ENCODE measurements at places on chromosomes 4 and X.
A peak's percentile ranks its signal among the peaks of the same experiment; 100 is the strongest.

DNA sequence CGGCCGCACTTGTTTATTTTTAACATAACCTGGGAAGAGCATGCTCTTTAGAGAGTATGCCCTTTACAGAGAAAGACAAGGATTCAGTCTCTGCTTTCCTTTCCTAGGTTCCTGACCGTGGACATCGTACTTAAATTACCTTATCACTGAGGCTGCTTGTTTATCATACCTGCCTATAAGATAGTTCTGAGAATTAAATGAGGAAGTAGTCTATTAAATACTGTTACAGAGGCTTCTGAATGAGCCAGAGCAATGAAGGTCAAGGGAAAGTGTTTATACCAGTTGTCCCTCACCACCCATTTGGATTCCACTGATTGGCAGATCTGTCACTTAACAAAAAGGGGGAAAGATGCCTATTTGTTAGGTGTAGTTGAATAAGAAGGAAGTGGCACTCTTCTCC lies 10.0 kb downstream of the TXLNG start:
- DNase-seq: no peak

DNA sequence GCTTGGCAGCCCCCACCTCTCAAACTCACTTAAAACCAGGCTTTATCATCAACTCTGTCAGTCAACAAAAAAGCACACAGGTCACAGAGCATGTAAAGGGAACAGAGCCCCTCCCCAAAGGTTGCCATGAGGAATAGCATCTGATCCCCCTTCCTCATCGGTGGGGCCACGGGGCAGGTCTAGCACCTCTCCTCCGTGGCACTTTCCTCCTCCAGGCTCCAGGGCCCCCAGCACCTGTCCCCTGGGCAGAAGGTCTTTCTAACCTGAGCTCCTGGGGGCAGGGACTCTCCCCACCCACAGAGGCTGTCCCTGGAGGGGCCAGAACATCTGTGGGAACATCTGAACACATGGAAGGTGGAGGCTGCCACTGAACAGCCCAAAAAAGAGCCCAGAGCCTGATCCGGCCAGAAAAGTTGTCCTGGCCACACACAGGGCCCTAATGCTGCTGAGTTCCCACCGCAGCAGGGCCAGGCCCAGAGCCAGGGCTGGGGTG lies 65.7 kb downstream of the ZFYVE28 start:
- peak; percentile 3 for DNase-seq

GRCh38 chr4:188778905-188779304 lies 639.7 kb downstream of the TRIML1 start:
- no peak for DNase-seq

DNA sequence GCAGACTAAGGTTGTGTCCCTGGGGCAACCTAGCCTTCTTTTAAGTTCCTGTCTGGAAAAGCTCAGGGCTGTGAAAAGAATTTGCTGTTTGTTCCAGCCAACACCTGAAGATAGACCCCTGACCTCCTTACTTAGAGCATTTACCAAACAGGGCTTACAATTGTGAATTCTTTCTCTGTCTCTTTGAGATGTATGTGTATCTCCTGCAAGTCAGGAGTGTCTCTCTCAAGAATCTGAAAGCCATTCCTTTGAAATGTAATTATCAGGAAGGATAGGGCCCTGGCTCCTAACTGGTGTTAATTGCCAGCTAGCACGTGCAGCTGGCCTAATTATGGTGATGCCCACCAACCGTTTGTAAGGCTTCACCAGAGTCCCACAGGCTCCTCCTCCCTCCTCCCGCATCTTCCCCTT lies 18.2 kb downstream of the CCNG2 start:
- DNase-seq: no peak

DNA sequence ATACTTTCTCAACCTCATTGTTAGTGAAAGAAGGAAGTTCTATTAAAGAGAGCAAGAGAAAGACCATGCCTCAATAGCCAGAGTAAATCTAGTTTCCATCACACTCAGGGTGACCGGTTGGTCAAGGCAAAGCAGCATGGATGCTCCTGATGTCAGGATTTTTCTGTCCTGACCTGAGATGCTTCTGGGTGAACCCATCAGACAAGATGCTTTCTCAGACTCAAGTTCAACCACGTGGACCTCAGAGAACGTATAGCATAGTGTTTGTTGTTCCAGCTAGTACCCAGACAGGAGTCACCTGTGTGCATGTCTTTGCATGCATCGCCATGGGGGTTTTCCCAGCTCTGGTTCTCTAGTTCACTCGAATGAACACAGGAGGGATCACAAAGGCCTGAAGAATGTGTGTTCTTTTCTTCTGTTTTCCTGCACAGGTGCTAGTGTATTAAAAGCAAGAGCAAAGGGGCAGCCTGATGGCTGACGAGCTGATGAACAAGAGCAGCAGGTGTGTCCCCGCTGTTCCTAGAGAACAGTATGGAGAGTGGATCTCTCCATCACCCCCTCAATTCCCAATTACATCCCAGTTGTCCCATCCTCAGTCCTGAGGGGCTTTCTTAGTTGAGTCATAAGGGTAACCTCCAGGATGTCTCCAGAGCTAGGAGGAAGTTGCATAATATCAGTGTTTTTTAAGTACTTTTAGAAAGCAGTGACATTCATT lies 110.5 kb upstream of the ENPP6 start:
- peak; percentile 86 for DNase-seq

DNA sequence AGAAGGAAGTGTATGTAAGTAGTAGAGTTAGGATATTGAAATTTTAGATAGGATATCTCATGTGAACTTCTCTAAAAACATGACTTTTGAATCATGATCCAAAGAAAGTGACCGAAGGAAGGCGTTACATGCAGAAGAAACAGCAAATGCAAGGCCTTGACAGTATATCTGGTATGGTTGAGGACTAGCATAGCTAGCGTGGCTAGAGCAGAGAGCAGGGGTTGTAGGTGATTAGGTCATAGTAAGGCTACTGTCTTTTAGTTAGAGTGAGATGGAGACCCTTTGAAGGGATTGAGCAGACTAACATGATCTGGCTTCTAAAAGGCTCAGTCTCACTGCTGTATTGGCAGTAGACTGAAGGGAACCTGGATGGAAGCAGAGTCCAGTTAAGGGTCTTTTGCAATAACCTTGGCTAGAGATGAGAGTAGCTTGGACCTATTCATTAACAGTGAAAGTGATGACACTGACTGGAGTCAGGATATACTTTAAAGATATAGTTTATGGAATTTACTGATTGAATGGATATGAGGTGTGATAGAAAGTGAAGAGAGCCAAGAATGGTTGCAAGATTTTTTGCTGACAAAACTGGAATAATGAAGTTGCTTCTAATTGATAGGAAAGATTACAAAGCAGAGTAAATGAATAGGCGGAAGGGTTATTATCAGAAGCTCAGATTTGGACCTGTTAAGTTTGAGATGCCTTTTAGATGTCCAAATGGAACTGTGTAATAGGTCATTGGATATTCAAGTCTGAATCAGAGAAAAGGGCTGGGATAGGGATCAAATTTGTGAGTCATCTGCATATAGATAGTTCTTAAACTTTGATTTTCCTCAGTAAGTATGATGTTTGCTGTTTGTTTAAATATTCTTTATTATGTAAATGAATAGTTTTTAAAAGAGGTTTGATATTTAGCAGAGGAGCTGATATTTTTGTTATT lies 59.8 kb downstream of the MRPL1 start:
- DNase-seq: no peak

DNA sequence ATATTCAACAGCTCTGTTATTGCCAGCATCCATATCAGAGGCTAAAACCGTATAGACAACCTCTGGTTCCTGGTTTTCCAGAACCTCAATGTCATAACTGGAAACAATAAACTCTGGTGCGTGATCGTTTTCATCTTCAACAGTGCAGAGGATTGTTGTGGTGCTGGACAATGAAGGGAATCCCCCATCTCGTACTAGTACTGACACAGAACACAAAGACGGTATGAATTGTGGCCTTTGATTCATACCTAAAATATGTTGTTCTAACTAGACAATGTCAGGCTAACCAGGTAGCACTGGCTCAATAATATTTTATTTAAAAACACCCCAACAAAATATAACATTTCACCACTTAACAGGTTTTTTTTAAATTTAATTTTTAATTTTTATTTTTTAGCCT lies 186.9 kb downstream of the DCHS2 start:
- no peak for DNase-seq

GRCh38 chr4:187470061-187470460 lies 525.5 kb upstream of the ZFP42 start:
- no peak for DNase-seq

GRCh38 chr4:139282065-139282720 lies 2.2 kb upstream of the MGARP start:
- no peak for DNase-seq

- DNase-seq: peak; percentile 51
Measured at GRCh38 chr4:56424697-56425514, 10.5 kb downstream of the PPAT start.

- DNase-seq: no peak
Measured at GRCh38 chrX:40267334-40268187, 169.8 kb upstream of the BCOR start.

DNA sequence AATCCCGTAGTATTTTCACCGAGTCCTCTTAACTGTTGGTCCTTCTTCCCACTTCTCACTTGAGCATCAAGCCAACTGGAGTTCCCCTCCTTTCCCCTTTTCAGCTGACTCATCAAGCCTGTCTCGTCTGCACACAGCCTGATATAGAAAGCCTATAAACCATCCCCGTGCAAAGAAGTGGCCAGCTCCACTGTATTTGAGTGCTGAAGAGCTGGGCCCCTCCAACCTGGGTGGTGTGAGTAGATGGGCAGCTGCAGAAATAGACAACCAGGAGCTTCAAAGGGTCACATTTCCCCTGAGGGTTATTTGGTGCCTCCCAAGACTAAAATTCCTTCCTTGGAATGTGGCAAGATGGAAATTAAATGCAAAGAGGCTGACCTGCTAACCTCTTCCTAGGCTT lies 199.7 kb downstream of the HS6ST2 start:
- DNase-seq: no peak

- peak; percentile 34 for DNase-seq
Measured at GRCh38 chr4:7073526-7074390, 5.9 kb upstream of the GRPEL1 start.

DNA sequence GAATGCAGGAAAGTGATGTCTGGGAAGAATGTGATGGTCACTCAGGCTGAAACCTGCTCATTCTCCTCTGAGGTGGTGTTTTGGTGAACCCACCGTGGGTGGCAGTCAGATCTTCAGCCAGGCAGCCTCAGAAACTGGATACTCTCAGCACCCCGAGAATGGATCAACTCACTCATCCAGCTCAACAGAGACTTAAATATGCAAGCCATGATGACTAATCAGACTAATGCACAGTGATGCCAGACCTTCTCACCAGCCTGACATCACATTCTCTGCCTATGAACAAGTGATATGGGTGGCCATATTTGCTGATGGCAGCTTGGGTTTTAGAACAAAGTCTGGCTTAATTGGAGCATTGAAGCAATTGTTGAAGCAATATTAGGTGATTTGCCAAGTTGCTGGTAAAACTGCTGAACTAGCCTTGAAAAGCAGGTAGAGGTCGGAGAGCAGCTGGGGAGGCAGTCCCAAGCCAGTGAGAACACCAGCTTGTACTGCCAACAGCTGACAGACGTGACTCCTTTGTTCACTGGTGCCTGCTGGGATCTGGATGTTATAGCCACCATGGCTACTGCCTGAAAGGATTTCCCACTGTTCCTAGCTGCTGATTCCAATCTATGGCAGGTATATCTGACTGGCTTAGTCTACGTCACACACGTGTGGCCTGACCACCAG lies 608.1 kb downstream of the MID1IP1 start:
- DNase-seq: peak; percentile 27

GRCh38 chr4:98293104-98293887 lies 32.1 kb downstream of the RAP1GDS1 start:
- peak; percentile 11 for DNase-seq
